HFFc6 (cell line): ENCODE measurements at places on chromosomes 11 and 22. TPM values are rescaled to one million over a fixed set of nuclear protein-coding genes. Genes with fewer than 3 reads are reported as not detected.

DNA sequence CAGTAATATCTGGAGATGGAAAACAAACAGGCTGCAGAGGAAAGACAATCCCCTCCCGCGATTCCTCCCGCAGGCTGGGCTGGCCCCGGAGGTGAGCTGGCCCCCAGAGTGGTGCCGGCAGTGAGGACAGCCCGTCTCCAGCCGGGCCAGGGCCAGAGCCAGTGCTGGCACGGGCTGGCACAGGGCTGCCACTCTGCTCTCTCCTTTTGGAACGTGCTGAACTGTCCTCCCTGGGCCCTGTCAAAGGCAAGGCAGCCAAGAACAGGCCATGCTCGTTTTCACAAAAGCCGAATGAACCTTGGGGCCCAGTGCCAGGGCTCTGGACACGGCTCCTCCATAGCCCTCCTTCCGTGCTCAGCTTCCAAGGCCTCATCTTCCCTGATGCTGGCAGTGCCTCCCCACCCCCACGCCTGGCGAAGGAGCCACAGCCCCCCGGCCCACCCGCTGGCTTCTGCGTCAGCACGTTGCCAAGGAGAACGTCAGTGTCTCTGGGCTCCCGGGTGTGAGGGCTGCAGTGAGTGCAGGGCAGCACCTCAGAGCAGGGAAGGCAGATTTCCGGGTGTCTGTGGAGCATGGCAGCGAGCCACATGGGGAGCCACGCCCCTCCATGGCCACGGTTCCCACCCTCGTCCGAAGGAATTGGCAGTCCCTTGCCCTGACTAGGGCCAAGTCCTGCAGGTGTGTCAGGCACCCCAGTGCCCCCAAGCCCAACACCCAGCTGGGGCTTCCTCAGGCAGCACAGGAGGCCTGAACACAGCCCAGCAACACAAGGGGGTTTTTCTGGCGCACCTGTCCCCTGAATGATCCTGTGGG, 28.6 kb downstream of the GNAZ start:
- DNase-seq: no peak

- no peak for DNase-seq
These were observed 27.1 kb downstream of the CYTH4 start for GRCh38 chr22:37309211-37310074.

- peak; percentile 30 for DNase-seq
These were observed 4.8 kb upstream of the POU2F3 start for GRCh38 chr11:120235024-120235628.

DNA sequence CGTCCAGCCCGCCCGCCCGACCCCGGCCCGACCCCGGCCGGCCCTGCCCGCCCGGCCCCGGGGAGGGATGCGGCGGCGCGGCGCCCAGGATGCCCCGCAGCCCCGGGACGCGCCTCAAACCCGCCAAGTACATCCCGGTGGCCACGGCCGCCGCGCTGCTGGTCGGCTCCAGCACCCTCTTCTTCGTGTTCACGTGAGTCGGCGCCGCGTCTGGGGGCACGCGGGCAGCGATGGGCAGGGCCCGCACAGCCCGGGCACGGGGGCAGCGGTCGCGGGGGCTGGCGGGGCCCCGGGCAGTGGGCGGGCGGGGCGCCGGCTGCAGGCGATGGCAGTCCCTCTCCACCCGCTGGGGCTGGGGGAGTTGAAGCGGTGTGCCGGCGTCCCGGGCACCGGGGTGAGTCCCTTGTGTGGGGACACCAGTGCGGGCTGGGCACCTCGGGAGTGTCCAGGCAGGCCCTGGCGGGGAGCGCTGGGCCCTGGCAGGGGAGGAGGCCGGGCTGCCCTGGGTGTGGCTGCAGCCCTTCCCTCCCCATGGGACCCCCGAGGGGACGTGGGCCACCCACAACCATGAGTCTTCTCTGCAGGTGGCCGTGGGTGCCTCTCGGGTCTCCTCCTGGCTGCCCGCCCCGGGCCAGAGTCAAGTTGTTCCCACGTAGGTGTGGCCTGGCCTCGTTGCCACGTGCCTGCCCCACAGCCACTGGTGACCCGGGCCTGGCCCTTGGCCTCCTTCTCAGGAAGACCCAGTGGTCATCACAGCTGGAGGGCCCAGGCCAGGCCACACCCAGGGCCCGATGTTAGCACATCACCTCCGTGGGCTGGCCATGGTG, 468 bp downstream of the ZDHHC8 start:
- no peak for DNase-seq

The TYMP gene
- 1.6 to 2.4 TPM (median 2.0 TPM) in 3 replicates for total RNA-seq

GRCh38 chr11:13008625-13009475, at the start of gene RASSF10:
RASSF10 (plus strand) TSS chr11:13009316; CDS start chr11:13009577, 261 bp downstream.
- no peak for DNase-seq

DNA sequence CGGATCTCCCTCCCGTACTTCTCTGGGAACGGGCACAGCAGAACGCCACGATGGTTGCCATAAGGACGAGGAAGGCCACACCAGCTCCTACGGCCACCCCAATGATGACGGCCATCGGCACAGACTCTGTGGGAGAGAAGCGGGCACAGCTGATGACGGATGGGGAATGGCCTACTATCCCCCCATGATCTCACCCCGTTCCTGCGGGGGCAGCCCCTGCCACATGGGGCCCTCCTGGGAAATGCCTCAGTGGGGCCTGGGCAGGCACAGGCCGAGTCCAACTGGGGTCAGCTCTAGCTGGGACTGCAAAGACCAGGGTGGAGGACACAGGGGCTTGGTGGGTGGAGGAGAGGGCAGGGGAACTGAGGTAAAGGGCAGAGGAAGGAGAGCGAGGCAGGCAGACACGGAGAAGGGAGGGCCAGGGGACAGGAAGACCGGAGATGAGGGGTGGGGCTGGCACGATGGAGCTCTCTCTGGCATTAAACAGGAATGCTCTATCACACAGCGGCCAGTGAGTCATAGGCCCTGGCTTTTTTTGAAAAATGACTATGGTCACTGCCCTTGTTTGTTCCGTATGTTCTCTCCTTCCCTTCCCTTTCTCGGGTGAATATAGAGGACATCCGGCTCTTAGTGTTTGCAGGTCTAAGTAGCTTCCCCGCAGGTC, 76.0 kb downstream of the ST3GAL4 start:
- peak; percentile 47 for DNase-seq

DNA sequence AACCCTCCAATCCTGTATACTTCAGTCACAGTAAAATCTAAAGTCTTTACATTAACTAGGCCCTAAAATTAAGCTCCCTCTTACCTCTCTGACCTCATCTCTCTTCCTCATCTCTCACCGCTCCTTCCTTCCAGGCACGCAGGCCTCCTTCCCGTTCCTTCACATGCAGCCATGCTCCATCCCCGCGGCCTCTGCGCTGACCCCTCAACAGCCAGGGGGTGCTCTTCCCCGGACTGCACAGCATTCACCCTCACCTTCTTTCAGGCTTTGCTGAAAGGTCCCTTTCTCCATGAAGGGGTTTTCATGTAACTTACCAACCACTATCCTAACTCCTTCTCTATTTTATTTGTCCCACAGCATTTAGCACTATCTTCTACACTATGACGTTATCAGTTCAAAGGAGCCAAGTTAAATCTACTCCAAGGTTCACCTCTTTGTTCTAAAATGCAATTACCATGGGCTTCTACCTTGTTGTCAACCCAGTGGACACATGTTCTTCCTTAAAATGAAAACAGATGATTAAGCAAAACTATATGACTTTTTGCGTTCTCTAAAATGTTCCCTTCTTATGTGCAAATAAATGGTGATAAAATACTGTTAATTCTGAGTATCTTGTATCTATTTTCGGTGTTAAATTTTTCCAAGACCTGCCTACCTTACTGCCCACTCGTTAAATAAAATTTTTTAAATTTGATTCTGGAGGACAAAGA, 57.8 kb upstream of the APOA1 start:
- DNase-seq: no peak

- no peak for DNase-seq
These were observed 37.7 kb downstream of the SHISAL1 start for GRCh38 chr22:44274918-44275630.

DNA sequence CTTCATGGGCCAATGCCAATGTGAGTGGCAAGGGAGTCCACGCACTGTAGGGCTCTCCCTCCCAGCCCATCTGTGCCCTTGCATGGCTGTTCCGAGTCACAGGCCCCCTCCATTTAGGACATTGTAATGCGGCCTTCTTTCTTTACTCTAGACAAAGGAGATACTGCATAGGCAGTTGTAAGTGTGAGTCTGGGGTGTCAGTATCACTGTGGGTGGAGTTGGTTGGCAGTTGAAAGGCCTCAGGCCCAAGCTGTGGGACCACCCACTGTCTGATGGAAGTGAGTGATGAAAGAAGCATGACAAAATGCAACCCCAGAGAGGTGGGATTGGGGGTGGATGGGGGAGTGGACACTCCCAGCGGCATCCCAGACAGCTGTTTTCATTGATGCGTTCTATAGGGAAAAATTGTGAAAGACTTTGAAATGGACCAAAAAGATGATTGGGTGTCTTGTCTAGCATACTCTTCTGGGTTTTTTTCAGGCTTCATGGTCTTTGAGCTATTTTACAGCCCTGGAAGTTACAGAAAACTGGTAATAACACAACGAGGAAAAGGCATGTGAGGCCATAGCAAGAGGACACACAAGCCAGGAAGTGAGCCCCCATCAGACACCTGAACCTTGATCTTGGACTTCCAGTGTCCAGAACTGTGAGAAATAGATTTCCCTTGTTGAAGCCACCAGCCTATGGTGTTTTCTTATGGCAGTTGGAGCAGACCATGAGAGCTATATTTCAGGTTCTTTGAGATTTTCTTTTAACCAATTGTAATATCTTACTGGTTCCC, 114.6 kb downstream of the NECTIN1 start:
- DNase-seq: no peak

The CNIH2 gene
- total RNA-seq: 1.3 to 1.6 TPM (median 1.4 TPM) in 3 replicates

- DNase-seq: no peak
These were observed 119.2 kb downstream of the TIMP3 start for GRCh38 chr22:32920734-32921133.
